ENCODE measurements at places on chromosomes 2 and 18.

DNA sequence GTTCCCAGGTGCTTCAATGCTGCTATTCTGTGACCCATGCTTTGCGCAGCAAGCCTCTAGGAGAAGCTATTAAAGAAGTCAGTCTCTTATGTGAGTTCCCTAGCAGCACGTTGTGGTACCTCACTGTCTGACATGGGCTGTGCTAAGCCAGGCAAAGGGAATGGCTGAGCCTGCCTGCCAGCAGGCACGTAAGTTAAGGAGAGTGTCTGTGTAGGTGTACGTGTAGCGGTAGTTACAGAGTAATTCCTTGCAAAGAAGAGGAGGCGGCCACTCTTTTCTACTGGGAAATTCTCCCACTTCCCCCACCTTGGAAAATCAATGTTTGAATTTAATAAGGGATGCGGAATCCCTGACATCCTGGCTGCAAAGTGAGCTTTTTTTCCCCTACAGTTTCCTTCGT, 123.5 kb upstream of the LYPD1 start:
- DNase-seq = no peak

- DNase-seq = no peak
These were observed 54.7 kb upstream of the TGFA start for GRCh38 chr2:70608373-70608772.

DNA sequence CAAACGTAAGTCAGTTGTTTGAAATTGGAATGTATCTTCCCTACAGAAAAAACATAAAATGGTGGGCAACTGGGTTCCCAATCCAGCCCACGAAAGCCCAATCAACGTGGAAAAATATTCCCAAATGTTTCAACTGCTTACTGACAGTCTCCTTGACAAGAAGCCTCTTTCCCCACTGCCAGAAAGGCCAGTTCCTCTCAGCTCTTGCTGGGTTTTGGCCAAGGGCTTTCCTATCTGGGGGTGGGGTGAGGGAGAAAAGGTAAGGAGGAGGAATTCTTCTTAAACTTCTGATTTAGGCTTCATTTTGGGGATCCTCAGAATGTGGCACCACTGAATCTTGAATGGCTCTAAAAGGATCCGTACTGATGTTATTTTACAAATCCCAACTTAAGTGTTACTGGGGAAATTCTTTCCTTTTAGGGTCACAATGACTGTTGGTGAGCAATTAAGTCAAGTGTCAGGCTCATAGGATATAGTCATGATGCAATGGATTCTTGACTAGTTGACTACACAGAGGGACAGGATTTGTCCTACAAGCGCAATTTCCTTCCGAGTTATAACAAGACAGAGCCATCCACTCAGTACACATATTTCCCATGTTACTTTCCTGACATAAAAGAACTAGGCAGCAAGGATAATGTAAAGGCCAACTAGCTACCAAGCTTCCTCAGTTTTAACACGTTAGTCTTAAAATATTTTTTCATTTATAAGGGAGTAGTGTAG, 73.6 kb downstream of the SPRED2 start:
- no peak for DNase-seq

GRCh38 chr2:126930970-126931590, 32.4 kb downstream of the TEX51 start:
- DNase-seq = no peak

DNA sequence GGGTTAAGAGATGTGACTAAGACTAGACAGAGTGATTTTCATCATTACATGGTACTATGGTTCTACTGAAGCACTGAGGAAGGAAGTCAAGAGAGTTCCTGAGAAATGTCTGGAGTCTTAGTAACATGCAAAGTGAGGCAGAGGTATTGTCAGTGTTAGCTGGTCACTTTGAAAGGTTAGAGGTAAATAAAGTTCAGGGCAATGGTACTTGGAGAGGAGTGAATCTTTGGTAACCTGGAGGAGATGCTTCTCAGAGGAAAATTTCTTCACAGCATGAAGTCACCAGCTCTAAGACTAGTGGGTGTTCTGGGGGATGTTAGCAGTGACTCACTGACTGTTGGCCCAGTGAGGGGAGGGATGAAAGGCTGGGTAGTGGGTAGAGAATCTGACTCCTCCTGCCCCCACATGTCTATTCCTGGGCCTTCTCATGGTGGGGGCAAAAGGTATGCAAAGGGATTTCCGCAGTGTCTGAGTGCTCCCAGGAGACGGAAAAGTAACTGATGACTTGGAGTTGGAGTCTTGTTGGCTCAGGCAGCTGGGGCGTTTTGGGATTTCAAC, 23.3 kb upstream of the IL1RN start:
- no peak for DNase-seq

All from activated CD8-positive, alpha-beta memory T cell treated with anti-CD3 and anti-CD28 coated beads for 4 hours (primary cell).